ENCODE measurements at places on chromosomes 4 and X. TPM values are rescaled to one million over a fixed set of nuclear protein-coding genes. Genes with fewer than 3 reads are reported as not detected.

DNA sequence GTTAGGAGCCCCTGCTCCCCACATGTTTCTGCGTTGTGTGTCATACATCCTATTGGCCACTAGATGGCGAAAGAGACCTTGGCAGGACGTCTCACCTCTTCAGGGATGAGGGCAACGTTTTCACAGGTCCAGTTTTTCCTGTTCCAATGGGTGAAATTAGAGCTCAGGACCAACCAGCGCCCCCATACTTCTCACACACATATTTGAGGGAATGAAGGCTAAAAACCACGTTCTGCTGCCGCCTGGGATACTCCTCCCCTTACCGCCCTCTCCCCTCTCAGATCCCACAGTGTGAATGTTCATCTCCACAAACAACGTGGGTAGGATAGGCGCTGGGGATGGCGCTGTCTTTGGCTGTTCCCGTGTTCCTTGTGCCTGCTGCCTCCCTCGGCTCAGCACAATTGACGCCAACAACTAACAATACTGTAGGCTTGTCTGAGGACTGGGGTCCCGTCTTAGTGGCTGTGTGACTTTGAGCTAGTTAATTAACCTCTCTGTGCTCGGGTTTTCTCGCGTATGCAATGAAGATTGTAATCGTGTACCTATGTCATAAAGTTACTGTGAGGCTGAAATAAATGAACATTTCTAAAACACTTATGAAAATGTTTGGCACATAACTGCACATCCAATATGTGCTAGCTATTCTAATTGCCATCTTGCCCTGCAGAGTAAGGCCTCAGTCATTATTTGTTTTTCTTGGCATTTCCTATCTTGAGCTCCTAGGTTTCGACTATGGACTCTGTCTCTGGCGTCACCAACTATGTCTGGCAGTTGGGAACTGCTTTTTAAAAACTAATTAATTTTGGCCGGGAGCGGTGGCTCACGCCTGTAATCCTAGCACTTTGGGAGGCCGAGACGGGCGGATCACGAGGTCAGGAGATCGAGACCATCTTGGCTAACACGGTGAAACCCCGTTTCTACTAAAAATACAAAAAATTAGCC lies 181.3 kb upstream of the STK26 start:
- DNase-seq = peak; percentile 68

GRCh38 chr4:124459941-124460310 lies 252.6 kb downstream of the ANKRD50 start:
- DNase-seq = no peak

DNA sequence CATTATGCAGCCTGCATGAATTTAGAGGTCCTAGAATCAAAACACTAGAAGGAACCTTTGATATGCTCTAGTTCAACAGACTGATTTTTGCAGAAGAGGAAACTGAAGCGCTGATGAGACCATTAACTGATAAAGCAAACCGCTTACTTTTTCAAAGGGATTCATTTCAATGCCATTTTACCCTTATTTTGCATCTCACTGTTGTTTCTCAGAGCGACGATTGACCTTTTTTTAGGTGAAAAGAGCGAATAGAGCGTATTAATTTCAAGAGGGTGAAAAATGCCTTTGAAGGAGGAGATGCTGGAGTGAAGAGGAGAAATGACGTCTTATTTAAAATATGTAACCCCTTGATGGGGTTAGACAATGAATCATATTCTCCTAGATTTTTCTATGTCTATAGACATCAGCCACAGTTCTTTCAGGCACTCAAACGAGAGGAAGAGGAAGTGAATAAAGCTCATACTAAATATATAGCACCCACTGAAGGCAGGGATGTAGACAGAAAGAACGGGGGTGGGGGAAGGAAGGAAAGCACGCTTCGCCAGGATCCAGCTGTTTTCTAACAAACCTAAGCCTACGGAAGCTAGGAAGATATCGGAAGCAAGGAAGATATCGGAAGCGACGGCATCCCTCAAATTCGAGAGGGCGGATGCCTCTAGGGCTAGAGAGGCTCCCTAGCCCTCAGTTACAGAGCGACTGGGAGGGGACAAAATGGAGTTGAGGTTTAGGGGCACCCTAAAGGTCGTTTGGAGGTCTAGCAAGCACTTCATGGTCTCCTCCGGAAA lies 848 bp downstream of the ACSL4 start:
- peak; percentile 4 for DNase-seq

Gene XKRX
- total RNA-seq = 0.39 TPM

Gene OPHN1
- total RNA-seq = 4.4 TPM

Gene XAGE1A
- not detected for total RNA-seq

DNA sequence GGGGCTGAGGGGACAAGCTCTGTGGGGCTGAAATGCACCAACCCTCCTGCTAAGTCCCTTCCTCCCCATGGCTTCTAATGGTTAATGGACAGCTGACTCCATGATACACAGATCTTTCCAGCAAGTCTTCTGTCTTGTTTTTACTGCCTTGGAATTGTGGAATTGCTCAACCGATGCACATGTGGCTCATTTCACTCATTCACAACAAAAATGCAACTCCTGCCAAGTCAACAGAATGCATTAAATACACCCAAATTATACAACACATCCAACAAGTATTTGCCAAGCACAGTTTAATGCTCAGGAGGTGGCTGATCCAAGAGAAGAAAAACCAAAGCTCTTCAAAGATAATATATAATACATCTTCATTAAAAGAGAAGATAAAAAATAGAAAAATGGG lies 61.9 kb upstream of the PAGE4 start:
- no peak for DNase-seq

- no peak for DNase-seq
Measured at GRCh38 chrX:139078761-139079280, 367.3 kb upstream of the FGF13 start.

Gene GC
- not detected for total RNA-seq

- peak; percentile 51 for DNase-seq
Measured at GRCh38 chr4:87543835-87544461, 14.8 kb upstream of the SPARCL1 start.

Measured in H4 (cell line).